Suppressor macrophage (primary cell): ENCODE measurements at places on chromosomes 1 and 21.

- DNase-seq = no peak
Observed at GRCh38 chr1:228352677-228353481, 53.8 kb downstream of the TRIM11 start.

DNA sequence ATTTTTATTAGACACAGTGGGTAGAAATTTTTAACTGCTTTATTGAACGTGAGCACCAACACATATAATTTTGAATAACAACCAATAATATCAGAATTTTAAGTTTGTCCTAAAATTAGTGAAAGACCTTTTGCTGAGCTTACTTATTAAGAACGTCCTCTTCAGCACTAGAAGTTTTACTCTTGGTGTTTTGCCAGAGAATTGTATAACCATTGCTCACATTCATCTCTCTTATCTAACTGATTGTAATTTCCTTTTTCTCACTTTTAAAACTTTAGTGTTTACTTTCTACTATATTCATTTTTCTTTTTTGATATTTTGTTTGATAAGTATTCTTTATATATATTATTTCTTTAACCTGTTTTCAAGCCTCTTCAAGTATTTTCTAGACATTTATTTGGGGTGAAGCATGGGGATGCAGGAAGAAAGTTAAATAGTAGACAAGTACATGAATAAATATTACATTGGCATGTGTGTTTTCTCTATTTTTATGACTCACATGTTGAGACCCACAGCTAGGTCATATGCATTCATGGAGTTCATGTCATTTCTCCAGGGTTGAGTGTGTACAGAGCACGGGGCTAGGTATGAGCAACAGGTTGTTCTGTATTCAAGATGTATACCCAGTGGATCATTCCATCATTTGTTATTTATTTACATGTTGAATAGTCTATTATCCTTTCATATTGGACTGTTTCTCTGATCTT is 90.6 kb downstream of the ATP6V1G3 start:
- no peak for DNase-seq

GRCh38 chr1:233738396-233738795 is 124.5 kb downstream of the KCNK1 start:
- no peak for DNase-seq

DNA sequence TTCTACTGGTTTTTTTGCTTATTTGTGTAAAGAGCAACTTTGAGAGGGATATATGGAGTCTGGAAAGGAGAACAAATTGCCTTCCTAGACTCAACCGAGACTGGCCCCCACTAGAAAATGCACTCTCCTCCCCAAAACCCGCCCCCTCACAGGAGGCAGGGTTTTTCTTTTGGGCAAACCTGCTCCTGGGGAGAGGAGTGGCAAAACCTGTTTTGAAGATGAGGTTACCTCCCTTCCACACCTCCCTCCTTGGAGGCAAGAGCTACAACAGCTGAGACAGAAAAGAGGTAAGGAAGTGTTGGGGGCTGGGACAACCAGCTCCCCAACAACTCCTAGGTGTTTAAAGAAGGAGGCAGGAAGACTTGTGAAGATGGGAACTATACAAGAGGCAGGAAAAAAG is at the start of gene BNIPL:
Gene BNIPL, plus strand, starts transcription at position 231 of the 400 bp plus-strand sequence. Its CDS starts 140 bp downstream, at position 371.
- no peak for DNase-seq

GRCh38 chr1:158177700-158178450 is 2.8 kb upstream of the CD1D start:
- peak; percentile 85 for DNase-seq

DNA sequence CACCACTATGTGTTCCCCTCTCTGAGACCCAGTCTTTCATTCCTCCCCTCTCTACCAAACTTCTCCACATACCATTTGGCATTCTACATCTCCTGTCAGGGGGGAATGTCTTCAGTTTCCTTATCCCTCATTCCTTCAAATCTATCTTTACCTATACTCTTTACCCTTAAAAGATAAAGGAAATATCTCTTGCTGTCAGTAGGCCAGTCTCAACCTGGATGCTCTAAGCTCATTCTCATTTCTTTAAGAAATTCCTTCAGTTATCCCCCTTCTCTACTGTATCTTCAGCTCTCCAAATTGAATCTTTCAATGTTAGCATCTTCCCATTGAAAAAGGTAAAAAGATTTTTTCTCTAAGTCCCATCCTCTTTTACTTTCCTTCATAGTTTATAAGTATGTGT is 6.5 kb downstream of the RO60 start:
- no peak for DNase-seq

GRCh38 chr1:224617410-224618355 is 1.6 kb downstream of the CNIH3 start:
- DNase-seq = no peak

GRCh38 chr1:77370161-77370560 is 88.3 kb downstream of the AK5 start:
- DNase-seq = no peak

- no peak for DNase-seq
Observed at GRCh38 chr1:222117809-222118208, 375.9 kb upstream of the DUSP10 start.

DNA sequence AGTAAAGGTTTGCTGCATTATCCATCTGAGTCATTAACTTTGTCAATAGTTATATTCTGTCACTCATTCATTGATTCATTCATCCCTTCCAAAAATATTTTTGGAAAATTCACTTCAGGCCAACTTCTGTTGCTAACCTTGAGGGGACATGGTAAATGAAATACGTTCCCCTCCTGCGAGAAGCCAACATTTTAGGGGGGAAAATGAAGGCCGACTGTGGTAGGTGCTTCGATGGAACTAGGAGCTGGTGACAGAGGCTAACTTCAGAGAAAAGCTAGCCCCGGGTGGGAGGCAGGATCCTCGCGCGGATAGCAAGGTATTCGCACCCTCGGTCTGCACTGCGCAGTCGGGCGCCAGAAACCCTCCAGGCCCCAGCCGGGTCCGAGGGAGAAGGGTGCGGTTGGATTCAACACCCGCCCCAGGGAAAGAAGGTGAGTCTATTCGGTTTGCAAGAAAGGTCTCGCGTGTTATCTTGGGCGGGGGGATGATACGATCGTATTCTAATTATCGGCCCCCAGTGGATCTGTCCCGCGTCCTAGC is 646 bp upstream of the RRP15 start:
- no peak for DNase-seq

DNA sequence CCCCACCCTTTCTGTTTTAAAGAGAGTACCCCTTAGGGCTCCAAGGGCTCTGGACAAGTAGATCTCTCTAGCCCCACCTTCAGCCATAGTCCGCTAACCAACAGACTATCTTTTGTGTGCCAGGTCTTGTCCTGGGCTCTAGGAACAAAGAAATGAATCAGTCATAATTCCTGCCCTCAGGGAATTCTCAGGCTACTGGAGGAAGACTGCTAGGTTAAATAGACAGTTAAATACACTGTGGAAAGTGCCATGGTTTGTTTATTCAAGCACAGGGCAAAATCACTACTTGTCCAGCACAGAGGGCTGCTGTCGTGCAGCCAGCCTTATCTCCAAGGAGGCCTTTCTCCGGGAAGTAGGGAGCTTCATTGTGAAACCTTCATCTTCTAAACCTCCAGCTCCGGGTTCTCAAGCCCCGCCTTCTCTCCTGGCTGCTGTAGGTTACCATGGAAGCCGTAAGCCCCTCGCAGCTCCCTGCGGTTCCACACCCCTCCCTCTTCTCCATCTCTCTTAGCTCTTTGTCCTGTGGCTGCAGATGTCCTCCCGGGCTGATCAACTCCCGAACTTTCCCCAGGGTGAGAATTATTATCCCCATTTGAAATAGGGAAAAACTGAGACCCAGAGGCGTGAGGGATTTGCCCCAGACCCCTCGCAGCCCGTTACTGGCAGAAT is 29.8 kb downstream of the SHISAL2A start:
- DNase-seq = no peak

- no peak for DNase-seq
Observed at GRCh38 chr21:41977034-41977950, 23.5 kb upstream of the C2CD2 start.

DNA sequence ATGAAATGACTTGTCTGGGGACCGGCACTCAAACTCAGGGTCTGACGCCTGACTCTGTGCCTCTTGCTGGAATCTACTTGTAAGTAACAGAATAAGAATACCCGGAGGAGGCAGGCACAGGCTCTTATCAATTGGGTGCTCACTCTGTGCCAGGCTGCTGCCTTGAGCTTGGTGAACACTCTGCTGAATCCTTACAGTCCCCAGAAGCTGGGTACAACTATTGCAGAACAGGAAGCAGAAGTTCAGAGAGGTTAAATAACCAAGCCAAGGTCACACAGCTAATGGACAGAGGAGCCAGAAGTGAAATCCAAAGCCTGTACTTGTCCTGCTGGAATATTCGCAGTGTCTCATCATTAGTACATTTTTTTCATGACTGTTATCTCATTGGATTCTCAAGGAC is 86.0 kb downstream of the EPHB2 start:
- no peak for DNase-seq

DNA sequence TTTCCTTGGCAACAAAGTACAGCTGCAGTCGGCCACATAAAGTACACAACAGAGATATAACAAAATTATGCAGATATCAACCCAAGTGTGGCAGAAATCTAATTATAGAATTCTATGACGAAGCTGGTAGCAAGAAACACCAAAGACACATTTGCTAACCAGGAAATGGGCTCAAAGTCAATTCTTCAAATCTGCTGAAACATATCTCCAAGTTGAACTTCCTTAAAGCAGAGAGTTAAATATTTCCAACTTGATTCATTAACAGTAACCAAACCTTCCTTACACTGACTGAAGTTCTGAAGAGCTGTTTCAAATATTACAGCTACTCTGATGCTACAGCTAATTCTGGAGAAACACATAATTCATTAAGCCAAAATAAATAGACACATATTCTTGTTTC is 67.6 kb upstream of the SDC3 start:
- peak; percentile 78 for DNase-seq

DNA sequence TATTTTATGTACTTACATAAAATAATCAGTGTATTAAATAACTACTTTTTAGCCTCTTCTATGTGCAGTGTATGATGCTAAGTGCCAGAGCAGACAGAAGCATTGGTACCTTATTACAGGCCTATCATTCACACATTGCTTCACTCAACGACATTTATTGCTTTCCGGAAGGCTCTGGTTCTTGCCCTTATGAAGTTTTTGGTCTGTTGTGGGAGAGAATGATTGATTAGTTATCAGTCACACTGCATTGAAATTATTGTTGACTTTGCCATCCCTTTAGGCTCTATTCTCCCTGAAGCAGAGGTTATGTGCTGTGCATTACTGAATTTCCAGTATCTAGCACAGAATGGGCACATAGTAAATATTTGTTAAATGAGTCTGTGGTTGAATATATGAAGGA is 178.0 kb downstream of the HHAT start:
- no peak for DNase-seq

DNA sequence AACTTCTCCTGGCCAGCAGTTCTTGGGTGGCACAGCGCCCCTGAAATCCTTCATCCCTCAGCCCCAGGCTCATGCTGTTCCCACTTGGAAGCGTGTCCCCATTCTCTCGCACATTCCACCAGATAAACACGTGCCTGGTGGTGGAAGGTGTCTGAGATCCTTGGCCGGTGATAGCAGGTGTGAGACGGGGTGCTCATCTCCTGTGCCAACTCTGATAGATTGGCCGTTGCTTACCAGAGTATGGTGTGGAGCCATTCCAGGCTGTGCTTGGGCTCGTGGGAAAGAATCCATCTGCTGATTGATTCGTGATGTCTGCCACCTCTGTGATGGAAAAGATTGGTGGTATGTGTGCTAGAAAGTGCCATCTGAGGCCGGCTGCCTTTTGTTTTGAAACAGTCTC is 22.2 kb downstream of the ACTL8 start:
- DNase-seq = no peak

- DNase-seq = peak; percentile 58
Observed at GRCh38 chr1:40401473-40402201, 28.1 kb downstream of the SMAP2 start.

- peak; percentile 22 for DNase-seq
Observed at GRCh38 chr1:84997667-84998600, 1.0 kb upstream of the MCOLN2 start.

GRCh38 chr1:161069731-161070270 is at the start of gene ARHGAP30:
ARHGAP30 (minus strand) TSS chr1:161069891; CDS start chr1:161069624, 267 bp downstream.
- DNase-seq = peak; percentile 93

DNA sequence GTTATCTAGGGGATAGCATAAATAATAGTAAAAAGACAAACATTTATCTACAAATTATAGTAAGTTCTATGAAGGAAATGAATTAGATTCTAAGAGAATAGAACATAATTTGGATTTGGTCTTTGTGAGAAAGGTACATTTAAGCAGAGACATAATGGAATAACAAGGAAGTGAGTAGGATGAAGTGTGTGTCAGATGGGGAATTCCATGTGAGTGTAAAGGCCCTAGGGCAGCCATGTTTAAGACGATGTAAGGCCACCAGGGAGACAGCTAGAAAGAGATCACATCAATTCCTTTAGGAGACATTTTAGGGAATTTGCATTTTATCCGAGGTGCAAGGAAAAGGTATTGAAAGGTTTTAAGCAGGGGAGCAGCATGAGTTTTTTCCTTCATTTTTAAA is 33.8 kb upstream of the ELAVL4 start:
- no peak for DNase-seq

- DNase-seq = no peak
Observed at GRCh38 chr1:78038071-78038470, 7.7 kb upstream of the GIPC2 start.

- DNase-seq = no peak
Observed at GRCh38 chr21:34364921-34365320, 1.1 kb downstream of the KCNE2 start.
